ENCODE measurements at places on chromosomes 7 and 10. TPM values are rescaled to one million over a fixed set of nuclear protein-coding genes. Genes with fewer than 3 reads are reported as not detected.

The UCN3 gene
- total RNA-seq: not detected

The GATAD1 gene
- 17.7 TPM for total RNA-seq

The GRIFIN gene
- total RNA-seq: not detected

The SLC13A4 gene
- total RNA-seq: not detected

The GHRHR gene
- total RNA-seq: not detected

The C10orf71 gene
- total RNA-seq: not detected

The STK31 gene
- total RNA-seq: 0.77 TPM

The ADAM12 gene
- total RNA-seq: 4.0 TPM

The KIAA1217 gene
- total RNA-seq: 1.1 TPM

The HOXA5 gene
- 5.1 TPM for total RNA-seq

The TMEM130 gene
- 0.30 TPM for total RNA-seq

The SHTN1 gene
- total RNA-seq: 20.2 TPM

The TEX47 gene
- total RNA-seq: not detected

The NPY4R2 gene
- 26.5 TPM for total RNA-seq

The BBIP1 gene
- 30.7 TPM for total RNA-seq

The FKBP6 gene
- total RNA-seq: not detected

The PSPH gene
- 23.3 TPM for total RNA-seq

The NOM1 gene
- 20.5 TPM for total RNA-seq
